ENCODE measurements at places on chromosomes 3 and 15. TPM values are rescaled to one million over a fixed set of nuclear protein-coding genes. Genes with fewer than 3 reads are reported as not detected.

RASL12 gene
- 8.1 TPM for polyA plus RNA-seq

CCDC54 gene
- polyA plus RNA-seq = not detected

CPLX3 gene
- 0.07 TPM for polyA plus RNA-seq

ABHD2 gene
- polyA plus RNA-seq = 32.0 TPM

CADPS gene
- polyA plus RNA-seq = 1.5 TPM

DUOX2 gene
- polyA plus RNA-seq = 0.05 TPM

PPM1M gene
- 19.7 TPM for polyA plus RNA-seq

TM4SF4 gene
- polyA plus RNA-seq = 1.4 TPM

WDR93 gene
- 1.9 TPM for polyA plus RNA-seq

CACNA1D gene
- 15.7 TPM for polyA plus RNA-seq

TJP1 gene
- 189 TPM for polyA plus RNA-seq

GNAI2 gene
- polyA plus RNA-seq = 232 TPM

MNS1 gene
- polyA plus RNA-seq = 27.1 TPM

DNA sequence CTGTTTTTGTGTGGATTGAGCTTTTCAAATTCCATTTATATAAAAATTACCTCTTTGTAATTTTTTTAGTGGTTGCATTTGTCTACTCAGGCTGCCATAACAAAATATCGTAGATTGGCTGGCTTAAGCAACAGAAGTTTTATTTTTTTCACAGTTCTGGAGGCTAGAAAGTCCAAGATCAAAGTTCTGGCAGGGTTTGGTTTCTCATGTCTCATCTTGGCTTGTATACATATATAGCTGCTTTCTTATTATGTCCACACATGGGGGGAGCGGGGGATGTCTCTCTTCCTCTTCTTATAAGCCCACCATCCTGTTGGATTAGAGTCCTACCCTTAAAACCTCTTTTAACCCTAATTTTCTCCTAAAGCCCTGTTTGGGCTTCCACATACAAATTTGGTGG, 28.5 kb downstream of the MGA start:
- no peak for DNase-seq

GRCh38 chr3:14991151-14991742, 43.9 kb downstream of the NR2C2 start:
- no peak for DNase-seq

- DNase-seq = no peak
These were observed 10.2 kb downstream of the WDR73 start for GRCh38 chr15:84643838-84644237.

- no peak for DNase-seq
These were observed 441.1 kb upstream of the MDFIC2 start for GRCh38 chr3:70753572-70753971.

- no peak for DNase-seq
These were observed 560.8 kb upstream of the TBL1XR1 start for GRCh38 chr3:177758126-177758525.

DNA sequence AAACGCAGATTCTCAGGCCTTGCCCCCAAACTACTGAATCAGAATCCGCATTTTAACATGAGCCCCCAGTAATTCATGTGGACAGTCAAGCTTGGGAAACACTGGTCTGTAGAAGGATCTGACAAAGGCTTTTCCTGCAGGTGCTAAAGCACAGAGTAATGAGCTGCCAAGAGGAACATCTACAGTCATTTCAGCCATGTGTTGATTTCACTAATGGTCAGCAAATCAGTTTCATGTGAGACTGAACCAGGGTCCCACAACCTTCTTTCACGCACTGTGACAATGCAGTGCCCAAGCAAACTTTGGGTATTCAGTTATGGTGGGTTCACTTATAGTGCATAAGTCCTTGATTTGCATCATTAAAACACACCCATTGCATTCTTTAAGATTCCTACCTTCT, 237.6 kb downstream of the TUSC7 start:
- DNase-seq = no peak

GRCh38 chr3:107401301-107401700, 24.1 kb downstream of the CCDC54 start:
- DNase-seq = no peak

GRCh38 chr3:141828890-141829289, 47.6 kb upstream of the ATP1B3 start:
- no peak for DNase-seq

DNA sequence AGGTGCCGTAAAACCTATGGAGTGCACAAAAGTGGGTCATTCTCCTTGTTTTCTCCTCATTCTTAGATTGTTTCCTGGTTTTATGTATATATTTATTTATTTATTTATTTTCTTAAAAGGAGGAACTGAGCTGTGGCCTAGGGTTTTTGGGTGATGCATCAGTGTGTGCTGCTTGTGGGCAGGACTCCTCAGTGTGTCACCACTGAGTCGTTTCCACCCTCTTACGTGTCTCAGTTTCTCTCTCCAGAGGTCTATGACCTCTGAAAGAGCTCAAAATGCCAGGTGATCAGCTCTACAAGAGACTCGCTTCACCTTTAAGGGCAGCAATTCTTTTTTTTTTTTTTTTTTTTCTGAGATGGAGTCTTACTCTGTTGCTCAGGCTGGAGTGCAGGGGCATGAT, 72.9 kb downstream of the CD200 start:
- no peak for DNase-seq

- DNase-seq = no peak
These were observed 15.4 kb upstream of the CSPG4 start for GRCh38 chr15:75727851-75728715.

- no peak for DNase-seq
These were observed 56.2 kb downstream of the EXOG start for GRCh38 chr3:38552364-38552763.

DNA sequence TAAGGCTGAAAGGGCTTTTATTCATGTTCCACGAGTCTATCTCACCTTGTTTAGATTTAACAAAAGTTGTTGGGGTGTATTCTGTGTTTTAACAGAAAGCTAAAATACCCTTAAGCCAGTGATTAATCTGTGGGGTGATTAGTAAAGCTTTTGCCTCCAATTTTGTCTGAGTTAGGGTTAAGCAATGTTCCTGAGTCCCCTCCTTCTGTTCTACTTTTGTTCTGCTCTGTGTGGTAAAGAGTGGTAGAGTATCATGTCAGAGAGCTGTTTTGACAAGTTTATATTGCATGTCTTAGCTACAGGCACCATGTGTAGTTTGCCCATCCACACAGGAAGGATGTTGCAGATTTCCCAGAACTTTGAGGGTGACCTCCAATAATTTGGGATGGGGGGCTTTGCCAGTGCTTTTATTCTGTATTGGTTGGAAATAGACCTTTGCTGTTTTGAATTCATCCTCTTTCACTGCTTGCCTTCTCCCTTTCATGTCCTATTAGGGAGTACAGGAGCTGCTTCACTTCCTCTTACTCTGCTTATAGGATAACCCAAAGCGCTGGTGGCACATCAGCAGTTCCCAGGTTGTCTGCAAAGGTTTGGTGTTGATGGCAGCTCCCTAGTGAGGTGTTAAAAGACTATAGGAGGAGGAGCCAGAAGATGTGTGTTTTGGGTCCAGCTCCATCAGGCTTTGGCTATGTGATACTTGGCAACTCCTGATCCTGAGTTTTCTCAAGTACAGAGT, 7.4 kb downstream of the PDE8A start:
- no peak for DNase-seq

DNA sequence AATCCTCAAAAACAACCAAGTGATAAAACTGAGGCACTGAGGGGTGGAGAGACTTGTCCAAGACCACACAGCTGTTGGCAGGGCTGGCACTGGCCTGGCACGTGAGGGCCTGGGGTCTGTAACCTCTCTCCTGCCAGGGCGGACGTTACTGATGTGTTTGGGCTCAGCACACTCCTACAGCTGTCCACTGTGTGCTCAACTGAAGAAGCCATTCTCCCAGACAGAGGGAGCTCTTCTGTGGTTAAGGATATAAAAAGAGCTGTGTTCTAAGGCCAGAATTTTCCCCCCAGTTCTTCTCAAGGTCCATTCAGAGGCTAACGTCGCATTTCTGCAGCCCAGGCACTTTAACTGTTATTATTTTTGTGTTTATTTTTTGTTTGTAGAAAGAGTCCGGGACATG, 429.0 kb upstream of the ATP11B start:
- DNase-seq = no peak

DNA sequence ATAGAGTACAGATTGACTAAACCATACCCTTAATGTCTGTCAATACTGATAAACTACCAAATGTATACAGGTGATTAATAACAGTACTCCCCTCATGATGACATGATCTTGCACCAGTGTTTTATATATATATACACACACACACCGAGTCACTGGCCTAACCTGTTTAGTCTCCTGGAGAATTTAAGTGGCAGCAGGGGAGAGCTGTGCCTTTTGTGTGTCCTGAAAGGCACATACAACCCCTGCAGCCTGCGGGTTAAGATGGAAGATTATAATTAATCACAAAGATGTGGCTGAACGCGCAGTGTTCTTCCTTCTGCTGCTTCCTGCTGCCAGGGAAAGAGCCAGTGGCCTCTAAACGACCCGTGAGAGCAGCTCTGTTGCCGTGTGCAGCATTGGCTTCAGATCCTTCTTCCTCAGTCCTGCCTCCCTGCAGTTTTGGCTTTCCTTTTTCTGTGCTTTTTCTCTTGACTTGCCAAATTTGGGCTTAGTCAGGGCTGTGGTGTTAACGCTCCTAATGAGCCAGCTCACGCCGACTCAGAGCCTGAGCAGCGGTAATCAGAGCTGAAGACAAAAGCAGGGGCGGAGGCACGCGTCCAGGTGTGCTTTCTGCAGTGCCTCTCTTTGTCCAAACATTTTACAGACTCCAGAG, 42.5 kb upstream of the UBE3A start:
- peak; percentile 28 for DNase-seq

DNA sequence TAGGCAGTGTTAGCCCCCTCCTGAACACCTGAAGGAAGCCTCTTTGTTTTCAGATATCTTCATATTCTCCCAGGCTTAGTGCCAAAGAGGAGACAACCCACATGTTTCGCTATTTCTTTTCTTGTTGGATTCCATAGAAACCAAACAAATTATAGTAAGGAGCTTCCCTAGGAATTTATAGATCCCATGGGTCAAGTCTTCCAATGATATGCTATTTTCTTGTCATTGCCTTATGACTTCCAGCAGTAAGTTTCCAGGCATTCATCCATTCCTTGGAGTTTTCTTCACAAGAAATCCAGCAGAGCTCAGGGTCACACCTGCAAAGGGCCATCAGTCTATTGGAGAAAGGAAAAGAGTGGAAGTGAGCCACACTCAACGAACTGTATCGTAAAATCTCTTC, 9.9 kb upstream of the KCNMB2 start:
- DNase-seq = no peak

DNA sequence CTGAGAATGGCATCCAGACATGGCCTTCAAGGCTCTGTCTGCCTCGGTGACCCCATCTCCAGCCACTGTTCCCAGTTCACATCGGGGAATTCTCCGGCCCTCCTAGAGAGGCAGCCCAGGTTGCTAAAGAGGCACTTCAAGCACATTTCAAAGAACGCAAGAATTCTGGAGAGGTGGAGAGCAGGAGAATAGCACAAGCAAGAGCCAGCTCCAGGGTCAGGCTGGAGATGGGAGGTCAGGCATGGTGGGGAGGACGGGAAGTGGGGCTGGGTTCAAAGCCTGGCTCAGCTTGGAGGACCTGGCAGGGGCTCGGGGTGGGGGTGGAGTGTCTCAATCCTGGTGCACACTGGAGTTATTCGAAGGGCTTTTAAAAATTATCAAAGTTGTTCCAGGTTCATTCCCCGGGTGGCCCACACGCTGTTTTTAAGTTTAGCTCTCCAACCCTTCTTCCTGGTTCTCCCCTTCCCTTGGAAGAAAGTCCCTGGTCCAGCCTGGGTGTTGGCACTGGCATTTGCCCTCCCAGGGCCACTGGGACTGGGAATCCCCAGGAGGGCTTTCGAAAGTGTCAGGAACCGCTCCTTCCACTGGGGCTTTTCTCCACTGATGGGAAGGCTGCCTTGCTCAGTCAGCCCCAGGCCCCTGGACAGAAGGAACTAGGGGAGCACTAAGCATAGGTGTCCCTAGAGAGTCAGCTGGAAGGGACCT, 35.8 kb downstream of the ZNF710 start:
- DNase-seq = no peak

DNA sequence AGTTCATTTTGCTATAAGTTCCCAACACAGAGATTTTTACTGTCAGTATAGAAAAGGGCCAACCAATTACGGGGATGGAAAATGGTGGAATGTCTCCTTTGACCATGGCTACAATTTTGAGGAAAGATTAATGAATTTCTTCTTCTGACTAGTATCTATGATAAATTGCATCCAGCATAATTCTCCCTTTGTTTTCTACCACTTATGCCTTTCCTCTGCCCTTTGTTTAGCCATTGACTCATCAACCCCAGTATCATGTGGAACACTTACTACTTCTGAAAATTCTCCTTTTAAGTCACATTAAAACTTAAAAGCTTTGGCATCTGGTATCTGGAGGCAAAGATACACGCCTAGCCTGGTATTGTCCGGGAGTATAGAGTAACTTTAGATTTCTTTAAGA, 92.9 kb upstream of the CADPS start:
- DNase-seq = no peak
